ENCODE measurements at places on chromosomes 2 and 18.
A peak's percentile ranks its signal among the peaks of the same experiment; 100 is the strongest.

GRCh38 chr2:3827673-3828575 is 124.5 kb downstream of the DCDC2C start:
- peak; percentile 4 for DNase-seq

- DNase-seq = no peak
These were observed 97.9 kb upstream of the RND3 start for GRCh38 chr2:150585221-150585971.

GRCh38 chr2:157874997-157875640 is 1.0 kb downstream of the ACVR1 start:
- peak; percentile 80 for DNase-seq

GRCh38 chr18:43642727-43643330 is 365.5 kb upstream of the SYT4 start:
- DNase-seq = no peak

DNA sequence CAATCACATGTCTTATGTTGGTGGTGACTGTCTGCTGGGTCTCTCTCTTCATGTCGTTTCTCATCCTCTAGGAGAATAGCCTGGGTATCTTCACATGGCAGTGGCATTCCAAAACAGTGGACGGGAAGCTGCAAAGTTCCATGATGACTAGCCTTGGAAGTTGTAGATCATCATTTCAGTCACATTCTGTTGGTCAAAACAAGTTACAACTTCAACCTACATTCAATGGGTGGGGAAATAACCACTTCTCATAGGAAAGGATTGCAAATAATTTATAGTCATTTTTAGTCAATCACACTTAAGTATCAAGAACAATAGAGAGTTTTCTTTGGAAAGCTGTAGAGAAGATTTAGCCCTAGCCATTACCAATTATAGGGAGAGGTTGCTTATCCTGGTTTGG is 395.0 kb upstream of the CDH2 start:
- DNase-seq = no peak

- DNase-seq = no peak
These were observed 76.6 kb downstream of the SMIM21 start for GRCh38 chr18:75350857-75351256.

DNA sequence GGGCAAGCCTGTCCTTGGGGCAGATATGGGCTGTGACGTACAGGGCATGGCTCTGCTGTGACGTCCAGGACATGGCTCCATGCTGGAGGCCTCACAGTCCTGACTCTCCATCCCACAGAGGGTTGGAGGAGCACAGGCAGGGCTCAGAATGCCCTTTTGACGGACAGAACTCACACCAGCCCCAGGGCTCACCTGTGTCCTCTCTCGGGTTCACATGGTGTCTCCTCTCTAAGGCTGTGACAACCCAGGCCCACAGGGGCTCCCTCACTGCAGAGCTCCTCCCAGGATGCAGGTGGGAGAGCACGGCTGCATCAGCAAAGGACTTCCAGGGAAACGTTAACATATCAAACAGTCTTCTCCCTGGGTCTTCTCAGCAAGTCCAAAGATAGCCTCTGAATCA is 133.8 kb downstream of the EIPR1 start:
- no peak for DNase-seq
